Sciatic nerve (tissue), 2 donors: ENCODE measurements at places on chromosomes 6 and 20. TPM values are rescaled to one million over a fixed set of nuclear protein-coding genes. Genes with fewer than 3 reads are reported as not detected.

Gene C2
- total RNA-seq: 25.0 TPM

Gene NTSR1
- total RNA-seq: 0.09 TPM

Gene TMEM217
- total RNA-seq: 1.6 TPM

Gene IP6K3
- total RNA-seq: 0.31 TPM

Gene CCN6
- total RNA-seq: 0.18 TPM

Gene HCRTR2
- total RNA-seq: not detected

Gene SYNDIG1
- total RNA-seq: 17.9 TPM
